ENCODE measurements at places on chromosomes 6 and 20.

GRCh38 chr6:69580706-69581105, 216.1 kb downstream of the LMBRD1 start:
- DNase-seq: no peak

DNA sequence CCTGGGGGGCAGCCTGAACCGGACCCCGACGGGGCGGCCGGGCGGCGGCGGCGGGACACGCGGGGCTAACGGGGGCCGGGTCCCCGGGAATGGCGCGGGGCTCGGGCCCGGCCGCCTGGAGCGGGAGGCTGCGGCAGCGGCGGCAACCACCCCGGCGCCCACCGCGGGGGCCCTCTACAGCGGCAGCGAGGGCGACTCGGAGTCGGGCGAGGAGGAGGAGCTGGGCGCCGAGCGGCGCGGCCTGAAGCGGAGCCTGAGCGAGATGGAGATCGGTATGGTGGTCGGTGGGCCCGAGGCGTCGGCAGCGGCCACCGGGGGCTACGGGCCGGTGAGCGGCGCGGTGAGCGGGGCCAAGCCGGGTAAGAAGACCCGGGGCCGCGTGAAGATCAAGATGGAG, 636 bp downstream of the SRF start:
- no peak for DNase-seq

- DNase-seq: no peak
These were observed 975 bp upstream of the PPT2 start for GRCh38 chr6:32152769-32153563.

DNA sequence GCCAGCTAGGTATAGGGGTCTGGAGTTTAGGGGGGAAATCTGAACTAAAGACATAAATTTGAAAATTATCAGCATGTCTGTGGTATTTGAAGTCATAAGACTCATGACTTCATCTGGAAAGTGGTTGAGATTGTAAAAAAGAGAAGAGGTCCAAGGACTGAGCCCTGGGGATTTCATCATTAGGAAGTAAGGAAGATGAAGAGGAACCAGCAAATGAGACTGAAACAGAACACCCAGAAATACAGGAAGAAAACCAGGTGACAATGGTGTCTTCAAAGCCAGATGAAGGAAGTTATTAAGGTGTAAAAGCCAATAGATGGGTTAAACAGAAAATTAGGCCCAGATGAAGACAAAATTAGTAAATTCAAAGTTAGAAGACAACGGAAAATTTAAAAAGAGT, 49.1 kb upstream of the UBR2 start:
- no peak for DNase-seq

- DNase-seq: no peak
These were observed 260.5 kb downstream of the DLL1 start for GRCh38 chr6:170030284-170030815.

- no peak for DNase-seq
These were observed 35.6 kb upstream of the RPS6KA2 start for GRCh38 chr6:166662690-166663089.

DNA sequence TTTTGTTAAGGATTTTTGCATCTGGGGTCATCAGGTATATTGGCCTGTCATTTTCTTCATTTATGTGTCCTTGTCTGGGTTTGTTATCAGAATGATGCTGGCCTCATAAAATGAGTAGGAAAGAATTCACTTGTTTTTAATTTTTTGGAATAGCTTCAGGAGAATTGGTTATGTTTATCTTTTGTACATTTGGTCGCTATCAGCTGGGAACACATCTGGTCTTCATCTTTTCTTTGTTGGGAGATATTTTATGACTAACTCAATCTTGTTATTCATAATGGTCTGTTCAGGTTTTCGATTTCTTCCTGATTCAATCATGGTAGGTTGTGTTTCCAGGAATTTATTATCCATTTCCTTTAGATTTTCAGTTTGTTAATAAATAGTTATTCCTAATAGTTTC, 207.5 kb upstream of the ASCC3 start:
- DNase-seq: no peak

DNA sequence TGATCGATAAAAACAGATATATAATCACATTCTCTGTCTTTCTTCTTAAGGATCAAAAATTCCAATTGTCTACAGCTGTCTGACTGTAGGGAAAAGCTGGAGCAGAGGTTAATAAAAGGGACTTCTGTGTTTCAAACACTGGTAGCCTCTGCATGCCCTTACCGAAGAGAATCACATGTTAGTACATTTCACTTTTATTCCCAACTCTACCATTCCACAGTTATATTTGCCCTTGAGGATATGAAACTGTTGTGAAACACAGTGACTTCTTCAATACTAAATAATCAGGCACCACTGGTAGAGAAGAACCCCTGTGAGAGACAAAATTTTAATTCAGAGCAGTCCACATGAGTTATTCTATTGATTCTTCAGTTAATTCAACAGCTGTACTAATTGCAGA, 1187.3 kb upstream of the CITED2 start:
- DNase-seq: no peak

- no peak for DNase-seq
These were observed 3.5 kb upstream of the TFAP2A start for GRCh38 chr6:10418361-10418861.

GRCh38 chr20:57809661-57810172, 99.9 kb upstream of the PMEPA1 start:
- no peak for DNase-seq

- no peak for DNase-seq
These were observed 33.0 kb downstream of the RRBP1 start for GRCh38 chr20:17648791-17649730.

GRCh38 chr20:4069751-4070150, 54.4 kb upstream of the RNF24 start:
- DNase-seq: no peak

- no peak for DNase-seq
These were observed 129.1 kb upstream of the DOK5 start for GRCh38 chr20:54346276-54346675.

DNA sequence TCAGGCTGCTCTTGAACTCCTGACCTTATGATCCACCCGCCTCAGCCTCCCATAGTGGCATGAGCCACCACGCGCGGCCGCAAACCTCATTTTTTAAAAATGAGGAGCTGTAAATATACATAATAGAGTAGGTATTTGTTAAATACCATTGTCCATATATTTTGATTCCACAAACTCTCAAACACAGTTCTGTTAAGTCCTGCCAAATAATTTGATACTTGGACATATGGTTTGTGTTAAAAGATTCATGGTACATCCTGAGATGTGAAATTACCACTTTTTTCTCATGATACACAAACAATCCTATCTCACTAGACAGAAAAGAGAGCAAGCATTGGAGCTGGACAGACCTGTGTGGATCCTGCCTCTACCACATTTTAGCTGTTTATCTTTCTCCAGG, 334.1 kb upstream of the KCNQ5 start:
- DNase-seq: no peak

DNA sequence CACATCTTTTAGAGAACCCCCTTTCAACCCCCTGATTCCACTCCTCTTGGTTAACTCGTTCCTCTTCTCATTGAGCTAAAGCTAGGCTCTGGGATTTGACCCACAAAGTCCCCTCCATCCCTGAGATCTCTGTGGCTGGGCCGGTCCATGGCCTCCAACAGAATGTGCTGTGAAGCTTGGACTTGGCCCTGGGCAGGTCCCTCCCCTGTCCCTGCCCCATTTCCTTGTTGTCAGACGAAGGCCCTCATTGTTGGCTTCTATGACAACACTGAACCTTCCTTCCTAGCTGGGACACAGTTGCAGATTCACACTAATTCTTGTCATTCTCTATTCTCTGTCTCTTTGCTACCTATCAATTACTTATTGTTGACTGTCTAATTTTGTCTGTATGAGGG, 156.1 kb downstream of the SYCP2 start:
- no peak for DNase-seq

DNA sequence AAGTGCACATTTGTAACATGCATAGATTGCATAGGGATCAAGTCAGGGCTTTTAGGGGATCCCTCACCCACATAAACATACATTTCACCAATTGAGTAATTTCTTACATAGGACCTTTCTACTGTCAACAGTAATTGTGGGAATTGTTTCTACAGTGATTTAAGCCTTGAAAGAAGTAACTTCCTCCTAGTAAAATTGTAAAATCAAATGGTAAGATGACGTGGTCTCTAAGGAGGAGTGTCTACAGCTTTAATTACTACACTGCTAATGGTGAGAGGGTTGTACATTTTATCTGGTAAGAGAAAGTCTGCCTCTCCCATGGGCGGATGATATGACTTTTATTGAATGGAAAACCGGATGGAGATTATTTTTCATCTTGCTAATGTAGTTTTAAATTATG, 98.0 kb downstream of the RPP40 start:
- no peak for DNase-seq

DNA sequence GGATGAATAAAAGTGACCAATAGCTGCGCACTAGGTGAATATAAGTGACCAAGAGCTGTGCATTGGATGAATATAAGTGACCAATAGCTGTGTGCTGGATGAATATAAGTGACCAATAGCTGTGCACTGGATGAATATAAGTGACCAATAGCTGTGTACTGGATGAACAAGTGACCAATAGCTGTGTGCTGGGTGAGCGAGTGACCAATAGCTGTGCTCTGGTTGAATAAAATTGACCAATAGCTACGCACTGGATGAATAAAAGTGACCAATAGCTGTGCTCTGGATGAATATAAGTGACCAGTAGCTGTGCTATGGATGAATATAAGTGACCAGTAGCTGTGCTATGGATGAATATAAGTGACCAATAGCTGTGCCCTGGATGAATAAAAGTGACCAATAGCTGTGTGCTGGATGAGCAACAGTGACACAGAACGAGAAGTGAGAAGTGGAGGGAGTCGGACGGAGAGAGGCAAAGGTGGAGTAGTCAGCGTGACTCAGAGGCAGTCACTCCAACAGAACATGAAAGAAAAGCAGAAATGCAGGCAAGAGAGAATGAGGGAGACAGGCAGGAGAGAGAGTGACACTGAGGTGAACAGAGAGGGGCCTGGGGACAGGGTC, 38.5 kb downstream of the RBM38 start:
- DNase-seq: no peak

- DNase-seq: no peak
These were observed 172.0 kb downstream of the VEGFA start for GRCh38 chr6:43942011-43942442.

- peak; percentile 10 for DNase-seq
These were observed 23.0 kb upstream of the IL17A start for GRCh38 chr6:52162940-52163908.

GRCh38 chr6:158865769-158866168, 46.6 kb upstream of the EZR start:
- DNase-seq: no peak

DNA sequence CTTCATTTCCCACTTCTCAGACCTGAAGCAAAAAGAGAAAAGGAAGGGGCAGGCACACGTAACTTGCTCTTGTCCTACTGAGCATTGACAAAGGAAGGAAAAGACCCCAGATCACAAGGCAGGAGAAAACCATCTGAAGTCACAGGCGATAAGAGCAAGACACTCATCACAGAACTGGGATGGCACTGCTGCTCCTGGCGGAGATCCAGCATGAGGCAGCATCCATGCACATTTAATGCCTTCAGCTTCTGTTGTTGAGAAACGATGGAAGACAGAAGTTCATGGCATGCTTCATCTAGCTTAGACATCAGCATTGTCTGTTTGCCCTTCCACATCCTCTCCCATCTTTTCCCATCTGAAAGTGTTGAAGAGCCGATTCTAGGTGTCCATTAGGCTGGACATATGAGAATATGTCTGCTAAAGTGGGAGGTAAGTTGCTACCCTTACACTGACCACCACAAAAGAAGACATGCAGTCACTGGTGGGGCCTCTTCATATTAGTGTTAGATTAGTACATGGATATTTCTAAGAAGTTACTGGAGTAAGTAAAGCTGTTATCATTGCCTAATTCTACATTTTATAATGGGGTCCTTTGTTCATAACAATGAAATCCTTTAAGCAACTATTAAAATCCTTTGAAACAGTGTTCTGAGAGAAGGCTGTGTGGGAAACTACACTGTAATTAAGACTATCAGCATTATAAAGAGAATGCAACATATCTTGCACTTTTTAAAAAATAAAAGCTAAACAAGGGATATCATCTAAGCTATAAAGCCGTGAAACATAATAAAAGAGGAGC, 618.5 kb downstream of the C6orf118 start:
- DNase-seq: no peak

DNA sequence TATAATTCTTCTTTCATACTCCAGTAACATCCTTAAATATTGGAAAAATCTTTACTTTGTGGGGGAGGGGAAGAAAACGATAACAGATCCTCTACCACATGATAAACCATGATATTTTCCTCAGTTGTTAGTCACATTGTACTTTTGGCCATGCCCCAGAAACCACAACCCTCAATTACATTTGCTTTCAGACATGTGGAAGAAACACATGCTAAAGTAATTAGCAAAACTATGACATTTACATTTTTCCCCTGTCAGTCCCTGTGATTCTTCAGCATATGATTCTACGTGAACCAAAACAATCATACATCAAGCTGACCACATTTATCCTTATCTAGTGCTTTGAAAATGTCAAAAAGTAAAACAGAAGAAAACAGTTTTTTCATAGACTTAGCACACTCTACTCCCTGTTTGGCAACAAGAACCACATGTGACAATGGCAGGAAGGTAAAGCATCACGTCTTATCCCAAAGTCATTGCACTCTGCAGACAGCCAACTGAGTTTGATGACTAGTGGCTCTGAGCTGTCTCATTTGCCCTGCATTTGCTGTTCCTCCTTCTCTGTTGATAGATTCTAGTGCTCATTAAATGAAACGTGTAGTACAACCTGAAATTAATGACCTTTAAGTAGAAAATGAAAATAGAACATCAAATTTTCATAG, 505.8 kb upstream of the MARCKS start:
- peak; percentile 77 for DNase-seq

- DNase-seq: no peak
These were observed 240.3 kb upstream of the TAB2 start for GRCh38 chr6:149077208-149077607.

DNA sequence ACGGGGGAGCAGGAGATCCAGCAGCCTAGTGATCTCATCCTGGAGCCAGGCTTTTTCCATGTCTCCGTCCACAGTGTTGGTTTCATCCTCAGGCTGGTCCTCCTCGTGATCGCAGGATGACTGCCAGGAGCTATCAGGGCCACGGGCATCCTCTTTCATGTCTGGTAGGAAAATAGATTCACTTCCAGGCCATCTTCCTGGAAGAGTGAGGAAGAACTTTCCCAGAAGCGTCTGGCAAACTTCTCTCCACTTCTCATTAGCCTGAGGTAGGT, 15.3 kb upstream of the SLC9A8 start:
- no peak for DNase-seq

DNA sequence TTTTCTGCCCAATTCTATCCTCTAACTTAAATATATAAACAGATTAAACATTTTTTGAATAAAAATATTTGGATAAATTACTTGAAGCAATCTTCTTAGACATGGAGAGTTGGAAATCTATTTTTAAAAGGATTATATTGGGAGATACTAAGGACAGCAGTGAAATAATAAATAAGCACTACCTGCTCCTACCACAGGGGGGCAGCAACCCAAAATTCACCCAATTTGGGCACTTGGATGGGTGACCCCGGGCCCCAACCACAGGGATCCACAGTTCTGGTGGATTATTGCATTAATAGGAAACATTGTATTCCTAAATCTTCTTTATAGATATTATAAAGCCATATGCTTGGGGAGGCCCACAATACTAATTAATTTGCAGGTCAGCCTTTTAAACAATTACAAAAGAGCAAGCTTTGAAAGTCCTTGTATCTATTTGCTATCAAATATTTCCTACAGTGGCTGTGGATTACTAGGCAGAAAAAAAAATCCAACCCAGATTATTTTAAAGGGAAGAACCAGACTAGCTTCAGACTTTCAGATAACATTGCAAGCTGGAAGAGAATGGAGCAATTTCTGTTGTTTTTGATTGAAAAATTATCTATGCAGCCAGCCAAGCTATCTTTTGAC, 66.4 kb upstream of the PDE10A start:
- no peak for DNase-seq

All from GM04504 (cell line).